Regular cardiac myocyte (primary cell): ENCODE measurements at places on chromosomes 13 and 19. TPM values are rescaled to one million over a fixed set of nuclear protein-coding genes. Genes with fewer than 3 reads are reported as not detected.

Gene FLT3LG
- 1.5 and 3.4 TPM in 2 replicates for total RNA-seq

Gene PODNL1
- 0.58 and 0.85 TPM in 2 replicates for total RNA-seq

Gene ZNF565
- 6.1 and 9.3 TPM in 2 replicates for total RNA-seq

Gene DZIP1
- total RNA-seq = 33.8 and 34.1 TPM in 2 replicates

Gene KIR2DL1
- total RNA-seq = not detected in 2 replicates
